ENCODE measurements at places on chromosomes 3 and 15.
A peak's percentile ranks its signal among the peaks of the same experiment; 100 is the strongest.

- DNase-seq, result no peak
These were observed 82.1 kb downstream of the MYO1E start for GRCh38 chr15:59290295-59291212.

GRCh38 chr3:107810171-107811071 lies 280.4 kb downstream of the CD47 start:
- no peak for DNase-seq

GRCh38 chr15:40847223-40847961 lies 3.5 kb downstream of the SPINT1 start:
- no peak for DNase-seq

- no peak for DNase-seq
These were observed 578.0 kb downstream of the UNC13C start for GRCh38 chr15:54556231-54556630.

- no peak for DNase-seq
These were observed 321.8 kb upstream of the MME start for GRCh38 chr3:154758109-154758868.

GRCh38 chr3:43102773-43103480 lies 3.0 kb downstream of the POMGNT2 start:
- DNase-seq, result no peak

GRCh38 chr3:186165331-186165730 lies 56.4 kb upstream of the ETV5 start:
- DNase-seq, result peak; percentile 20

DNA sequence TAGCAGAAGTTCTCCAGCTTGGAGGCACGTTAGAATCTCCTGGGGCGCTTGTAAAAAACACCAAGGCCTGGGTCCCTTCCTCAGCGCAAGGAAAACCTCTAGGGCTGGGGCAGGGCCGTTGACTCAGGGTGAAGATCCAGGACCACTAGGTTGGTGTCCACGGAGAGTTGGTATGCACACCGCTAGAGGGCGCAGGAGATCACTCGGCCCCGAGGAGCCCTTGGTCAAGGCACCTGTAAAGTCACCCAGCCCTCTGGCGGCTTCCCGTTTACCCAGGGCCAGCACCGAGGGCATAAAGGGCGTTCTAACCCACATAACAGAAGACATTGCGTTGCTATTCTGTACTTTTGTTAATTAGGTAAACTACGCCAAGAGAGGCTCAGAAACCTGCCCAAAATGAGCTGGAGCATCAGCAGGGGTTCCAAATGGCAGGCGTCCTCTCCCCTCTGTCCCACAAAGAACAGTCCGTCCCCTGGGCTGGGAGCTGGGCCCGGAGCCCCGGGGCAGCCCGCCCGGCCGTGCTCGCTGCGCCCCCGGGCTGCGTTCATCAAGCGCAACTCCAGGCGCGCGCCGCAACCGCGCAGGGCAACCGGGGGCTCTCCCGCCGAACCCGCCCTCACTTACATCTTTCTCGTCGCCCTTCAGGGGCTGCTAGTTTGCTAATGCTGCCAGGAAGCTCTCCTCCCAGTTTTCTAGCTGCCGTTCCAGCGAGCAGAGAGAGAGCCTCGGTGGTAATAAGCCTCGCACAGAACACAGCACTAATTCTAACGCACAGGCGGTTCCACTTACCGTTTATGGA lies 332.1 kb downstream of the ARRDC4 start:
- peak; percentile 79 for DNase-seq

Data from type B pancreatic cell (in vitro differentiated cells).